ENCODE measurements at places on chromosomes 7 and 10.

DNA sequence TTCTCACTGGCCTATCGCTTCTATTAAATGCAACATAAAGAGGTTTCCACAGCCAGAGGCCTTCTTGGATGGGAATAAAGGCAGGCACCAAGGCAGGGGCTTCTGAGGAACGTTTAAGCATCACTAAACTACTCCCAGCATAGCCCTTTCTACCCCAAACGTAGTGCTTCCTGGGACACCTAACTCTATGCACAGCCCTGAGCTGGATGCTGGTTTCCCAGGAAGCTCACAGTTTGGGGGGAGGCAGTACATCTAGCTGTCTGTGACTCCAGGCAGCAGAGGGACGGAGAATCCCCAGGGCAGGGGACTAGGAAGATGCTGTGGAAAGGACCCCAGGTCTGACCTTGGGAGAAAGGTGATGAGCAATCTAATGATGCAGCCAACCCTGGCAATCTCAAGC is 192.8 kb upstream of the ZMIZ1 start:
- DNase-seq, result no peak

- no peak for DNase-seq
Measured at GRCh38 chr7:104126411-104126841, 81.4 kb downstream of the ORC5 start.

DNA sequence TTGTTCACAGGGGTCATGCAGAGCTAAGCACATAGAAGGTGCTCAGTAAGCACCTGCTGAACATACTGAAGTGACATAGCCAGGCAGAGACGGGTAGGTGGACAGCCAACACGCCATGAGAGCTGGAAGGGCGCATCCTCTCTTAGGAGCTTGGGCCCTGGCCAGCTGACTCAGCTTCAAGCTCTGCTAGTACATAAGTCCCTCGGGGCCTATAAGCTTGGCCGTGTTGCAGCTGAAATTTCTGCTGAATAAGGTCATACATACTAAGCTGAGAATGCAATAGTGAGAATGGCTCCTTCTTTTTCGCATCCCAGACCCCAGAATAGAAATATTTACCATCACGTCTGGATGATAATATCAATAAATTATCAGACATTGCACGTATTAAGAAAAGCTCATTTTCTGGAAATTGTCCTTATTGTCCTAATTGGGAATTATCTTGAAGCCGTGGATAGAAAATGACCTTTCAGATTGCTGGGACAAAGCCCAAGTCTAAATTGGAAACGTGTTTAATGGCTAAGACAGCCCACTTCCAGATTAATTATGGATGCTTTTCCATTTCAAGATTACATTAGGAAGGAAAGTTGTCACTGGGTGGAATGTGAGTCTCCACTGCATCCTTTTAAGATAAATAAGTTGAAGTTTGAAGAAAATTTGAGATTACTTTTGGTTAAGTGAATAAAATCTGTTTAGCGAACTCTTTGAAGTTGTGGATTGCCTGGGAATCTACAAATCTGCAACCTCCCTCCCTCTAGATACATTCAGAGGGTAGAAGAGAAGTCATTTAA is 287.1 kb upstream of the C7orf33 start:
- DNase-seq, result no peak

- no peak for DNase-seq
Measured at GRCh38 chr7:141675436-141676215, 26.3 kb downstream of the DENND11 start.

Data from BJ (cell line).